CD4-positive, alpha-beta T cell treated with Interferon gamma for 1 hour (primary cell): ENCODE measurements at places on chromosomes 6 and 20.

DNA sequence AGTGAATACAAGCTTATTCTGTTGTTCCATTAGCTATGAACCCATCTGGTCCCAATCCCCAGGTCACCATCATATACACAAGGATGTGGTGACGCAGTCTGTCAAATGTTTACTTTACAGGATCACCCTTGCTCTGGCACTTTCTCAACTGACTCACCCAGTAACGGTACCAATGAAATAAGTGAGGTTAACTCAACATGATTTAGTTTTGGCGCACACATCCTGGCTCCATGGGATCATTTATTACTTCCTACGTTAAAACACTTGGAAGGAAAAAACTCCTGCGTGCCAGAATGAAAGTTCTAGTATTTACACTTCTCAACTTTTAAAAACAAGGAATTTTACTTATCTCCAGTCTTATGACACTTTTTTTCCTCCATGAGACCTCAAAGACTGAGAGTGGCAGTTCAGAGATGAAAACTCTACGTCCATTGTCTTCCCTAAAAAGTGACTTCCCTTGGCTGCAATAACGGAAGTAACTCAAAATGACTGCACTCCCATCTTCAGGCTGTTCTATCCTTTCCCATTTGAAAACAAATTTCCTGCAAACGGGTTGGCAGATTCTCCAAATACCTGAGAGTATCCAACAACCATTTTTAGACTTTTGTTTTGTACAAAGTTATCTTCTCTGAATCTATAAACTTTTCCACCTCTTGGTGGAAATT lies 15.9 kb downstream of the AGPAT4 start:
- no peak for DNase-seq

GRCh38 chr20:20546402-20546801 lies 166.0 kb downstream of the RALGAPA2 start:
- no peak for DNase-seq

- DNase-seq = no peak
These were observed 4.6 kb upstream of the SOX18 start for GRCh38 chr20:64053841-64054661.

DNA sequence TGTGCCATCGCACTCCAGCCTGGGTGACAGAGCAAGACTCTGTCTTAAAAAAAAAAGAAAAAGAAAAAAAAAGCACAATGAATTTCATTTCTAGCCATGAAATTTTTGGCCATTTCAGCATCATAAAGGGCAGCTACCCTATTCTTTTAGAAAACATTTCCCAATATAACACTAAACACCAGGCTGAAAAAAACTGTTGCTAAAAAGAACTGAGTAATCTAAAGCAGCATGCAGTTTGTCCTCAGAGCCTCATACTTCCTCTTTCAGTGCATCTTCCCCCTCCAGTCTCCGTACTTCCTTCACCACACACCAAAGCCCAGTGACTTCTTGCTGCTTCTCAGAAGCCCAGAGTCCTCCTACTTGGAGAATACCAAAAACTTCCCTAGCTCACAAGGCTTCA lies 5.6 kb upstream of the IFNGR1 start:
- DNase-seq = peak; percentile 58

DNA sequence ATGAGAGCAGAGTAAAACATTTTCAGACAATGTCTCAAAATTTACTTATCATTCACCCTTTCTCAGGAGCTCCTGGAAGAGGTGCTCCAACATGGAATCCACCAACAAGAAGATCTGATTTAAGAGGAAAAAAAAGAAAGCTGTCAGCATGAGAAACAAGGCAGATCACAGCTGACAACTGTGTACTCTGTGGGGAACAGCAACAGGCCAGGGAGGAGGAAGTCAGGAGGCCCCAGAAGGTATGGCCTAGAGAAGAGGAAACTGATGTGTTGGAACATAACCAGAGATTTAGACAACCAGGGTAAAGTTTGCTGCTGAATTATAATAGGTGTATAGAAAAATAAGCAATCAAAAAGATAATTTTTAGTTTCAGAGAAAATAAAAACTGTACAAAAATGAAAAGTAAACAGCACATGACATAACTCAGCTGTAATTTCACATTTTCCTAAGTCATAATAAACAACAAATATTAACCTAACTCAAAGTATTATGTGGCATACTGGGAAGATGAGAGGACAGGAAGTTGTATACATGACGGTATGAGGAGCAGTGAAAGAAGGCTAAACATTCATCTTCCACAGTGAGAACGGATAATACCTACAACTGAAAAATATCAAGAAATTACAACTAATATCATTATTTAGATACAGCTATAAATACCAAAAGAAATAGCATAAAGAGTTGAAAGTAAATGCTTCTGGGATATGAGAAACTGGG lies 113.6 kb upstream of the EMILIN3 start:
- no peak for DNase-seq

DNA sequence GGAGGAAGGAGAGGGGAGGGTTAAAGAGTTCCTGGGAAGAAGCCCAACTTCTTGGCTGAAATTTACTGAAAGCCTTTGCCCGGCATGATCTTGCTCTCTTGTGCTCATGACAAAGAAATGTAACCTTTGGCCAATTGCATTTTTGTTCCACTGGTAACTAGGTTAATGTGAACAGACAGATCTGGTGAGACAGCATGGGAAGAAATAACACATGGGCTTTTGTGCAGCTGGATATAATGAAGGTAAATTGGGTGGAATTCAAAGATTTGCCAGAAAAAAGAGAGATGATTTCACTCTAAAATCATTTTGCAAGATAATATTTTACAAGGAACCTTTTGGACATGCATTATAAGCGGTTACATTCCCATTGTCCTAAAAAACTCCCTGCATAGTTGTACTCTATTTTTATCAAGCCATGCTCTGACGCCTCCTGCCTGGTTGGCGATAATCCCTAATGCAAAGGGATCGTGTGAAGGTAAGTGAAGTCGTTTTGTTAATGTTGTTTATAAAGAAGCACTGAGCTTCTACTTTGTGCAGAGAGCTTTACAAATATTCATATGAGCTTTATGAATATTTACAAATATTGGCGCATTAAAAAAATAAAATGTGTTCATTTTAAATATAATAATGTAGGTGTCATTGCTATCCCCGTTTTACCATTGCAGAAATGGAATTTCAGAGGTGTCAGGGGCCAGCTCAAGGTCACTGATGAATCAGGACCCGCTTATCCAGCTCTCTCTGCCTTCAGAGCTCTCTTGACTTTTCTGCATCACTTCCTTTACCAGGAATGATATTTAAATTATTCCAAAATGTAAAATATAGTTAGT lies 161.3 kb upstream of the AGPAT4 start:
- no peak for DNase-seq

DNA sequence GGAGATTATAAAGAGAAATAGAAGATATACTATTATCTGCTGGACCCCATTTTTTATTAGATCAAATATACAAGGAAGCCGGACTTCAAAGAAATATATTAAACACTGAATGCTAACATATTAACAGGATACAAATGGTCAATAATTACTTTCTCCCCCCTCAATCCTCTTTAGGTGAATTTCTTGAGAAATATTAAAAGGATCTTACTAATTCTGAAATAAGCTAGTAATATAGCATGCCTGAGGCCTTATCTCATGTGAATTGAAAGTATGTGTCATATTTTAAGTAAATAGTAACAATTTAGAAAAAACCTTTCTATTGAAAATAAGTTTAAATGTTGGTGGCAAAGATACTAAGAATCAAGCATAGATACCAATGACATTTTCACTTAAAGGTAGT lies 954.7 kb upstream of the MAN1A1 start:
- DNase-seq = no peak

GRCh38 chr6:29631209-29631810 lies 1.7 kb downstream of the GABBR1 start:
- DNase-seq = no peak

- peak; percentile 51 for DNase-seq
These were observed 445.9 kb upstream of the JARID2 start for GRCh38 chr6:14799928-14800327.

GRCh38 chr6:44629636-44630035 lies 242.1 kb downstream of the CDC5L start:
- DNase-seq = no peak

DNA sequence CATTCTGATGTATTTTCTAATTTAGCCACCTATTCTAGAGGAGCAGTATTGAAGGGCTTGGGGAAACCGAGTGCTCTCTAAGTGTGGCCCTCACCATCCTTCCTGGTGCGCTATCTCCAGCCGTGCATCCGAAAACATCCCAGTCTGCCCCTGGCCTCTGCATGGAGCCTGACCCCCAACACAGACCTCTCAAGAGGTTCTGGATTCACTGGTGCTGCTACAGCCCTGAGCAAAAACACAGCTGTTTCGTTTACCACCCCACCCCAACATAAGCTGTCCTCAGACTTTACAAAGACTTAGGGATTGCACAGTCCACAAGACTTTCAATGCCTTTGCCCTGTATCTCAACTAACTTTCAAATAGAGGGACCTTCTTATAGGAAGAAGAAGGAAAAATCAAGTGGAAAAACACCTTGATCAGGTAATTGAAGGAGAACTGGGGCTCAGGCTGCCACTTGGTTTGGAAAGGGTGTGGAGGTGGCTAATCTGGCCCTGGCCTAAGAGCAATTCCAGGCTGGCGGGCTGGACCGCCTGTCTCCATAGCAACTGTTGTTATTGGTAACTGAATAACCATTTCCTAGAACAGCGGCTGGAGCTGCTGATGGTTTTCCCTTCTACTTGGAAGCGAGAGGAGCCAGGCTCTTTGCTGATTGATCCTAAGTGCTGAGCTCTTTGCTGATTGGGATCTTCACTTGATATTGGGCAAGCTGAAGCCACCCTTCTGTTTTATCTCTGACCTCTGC lies 90.2 kb upstream of the TOX2 start:
- DNase-seq = no peak

DNA sequence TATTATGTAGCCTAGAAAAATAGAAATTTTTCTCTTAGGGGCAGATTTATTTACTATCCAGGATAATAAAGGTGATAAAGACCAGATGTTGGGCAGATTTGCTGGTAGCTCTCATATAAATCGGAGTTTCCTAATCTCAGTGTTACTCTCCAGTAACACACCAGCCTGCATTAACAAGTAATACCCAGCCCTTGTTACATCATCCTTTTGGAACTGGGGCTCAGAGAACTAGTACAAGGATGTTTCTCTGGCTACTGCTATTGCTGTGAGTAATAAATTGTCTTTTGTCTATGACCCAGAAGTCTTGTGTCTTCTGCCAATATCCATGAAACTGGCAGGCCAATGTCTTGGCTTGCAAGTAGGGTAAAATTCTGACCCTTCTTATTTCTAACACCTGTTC lies 16.8 kb downstream of the TPD52L1 start:
- no peak for DNase-seq

GRCh38 chr20:63114006-63114692 lies 101.8 kb downstream of the YTHDF1 start:
- DNase-seq = no peak

GRCh38 chr6:167119670-167120582 lies 3.0 kb upstream of the CCR6 start:
- peak; percentile 62 for DNase-seq

DNA sequence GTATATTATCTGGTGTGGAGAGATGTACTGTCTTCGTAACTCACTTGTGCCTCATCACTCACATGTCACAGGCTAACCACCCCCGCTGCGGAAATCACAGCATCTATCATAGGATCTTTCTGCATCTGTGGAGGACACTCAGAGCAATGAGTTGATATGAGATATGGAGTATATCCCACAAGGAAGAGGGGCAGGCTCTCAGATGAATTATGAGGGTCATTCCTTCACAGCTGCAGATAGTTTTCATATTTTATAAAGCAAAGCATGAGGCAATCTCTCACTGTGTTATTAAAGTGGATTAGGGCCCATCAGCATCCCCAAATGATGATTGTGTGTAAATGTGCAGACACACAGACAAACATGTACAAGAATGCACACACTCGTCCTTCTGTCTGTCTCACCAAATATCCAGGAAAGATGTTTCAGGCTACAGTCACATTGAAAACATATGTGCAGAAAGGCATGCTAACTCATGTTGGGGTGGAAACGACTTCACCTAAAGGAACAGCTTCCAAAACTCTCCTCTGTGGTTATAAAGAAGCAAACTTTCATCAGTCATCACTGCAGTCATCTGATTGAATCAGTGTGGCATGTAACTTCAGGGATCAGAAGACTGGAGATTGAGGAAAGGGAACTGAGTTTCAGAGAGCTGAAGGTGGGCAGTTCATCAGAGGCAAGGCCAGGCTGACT lies 164.7 kb downstream of the FOXC1 start:
- no peak for DNase-seq

GRCh38 chr20:19628570-19629134 lies 129.4 kb upstream of the RIN2 start:
- DNase-seq = peak; percentile 16

- DNase-seq = no peak
These were observed 82.5 kb upstream of the BHLHE23 start for GRCh38 chr20:63089051-63089907.

GRCh38 chr6:20539387-20539786 lies 5.1 kb downstream of the CDKAL1 start:
- DNase-seq = no peak

GRCh38 chr6:78570044-78570443 lies 297.3 kb upstream of the IRAK1BP1 start:
- DNase-seq = no peak

- no peak for DNase-seq
These were observed 315.2 kb downstream of the ZFAND3 start for GRCh38 chr6:38134704-38135088.

DNA sequence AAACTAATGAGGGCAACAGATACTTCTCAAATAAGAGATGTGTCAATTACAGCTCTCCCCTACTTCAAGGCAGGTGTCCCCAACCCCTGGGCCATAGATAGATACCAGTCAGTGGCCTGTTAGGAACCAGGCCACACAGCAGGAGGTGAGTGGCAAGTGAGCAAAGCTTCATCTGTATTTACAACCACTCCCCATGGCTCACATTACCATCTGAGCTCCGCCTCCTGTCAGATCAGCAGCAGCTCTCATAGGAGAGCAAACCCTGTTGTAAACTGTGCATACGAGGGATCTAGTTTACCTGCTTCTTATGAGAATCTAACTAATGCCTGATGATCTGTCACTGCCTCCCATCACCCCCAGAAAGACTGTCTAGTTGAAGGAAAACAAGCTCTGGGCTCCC lies 422.1 kb downstream of the GJA1 start:
- DNase-seq = no peak

GRCh38 chr6:168725802-168726201 lies 284.8 kb downstream of the SMOC2 start:
- DNase-seq = no peak

- no peak for DNase-seq
These were observed 34.9 kb downstream of the SLC22A23 start for GRCh38 chr6:3421791-3422434.

DNA sequence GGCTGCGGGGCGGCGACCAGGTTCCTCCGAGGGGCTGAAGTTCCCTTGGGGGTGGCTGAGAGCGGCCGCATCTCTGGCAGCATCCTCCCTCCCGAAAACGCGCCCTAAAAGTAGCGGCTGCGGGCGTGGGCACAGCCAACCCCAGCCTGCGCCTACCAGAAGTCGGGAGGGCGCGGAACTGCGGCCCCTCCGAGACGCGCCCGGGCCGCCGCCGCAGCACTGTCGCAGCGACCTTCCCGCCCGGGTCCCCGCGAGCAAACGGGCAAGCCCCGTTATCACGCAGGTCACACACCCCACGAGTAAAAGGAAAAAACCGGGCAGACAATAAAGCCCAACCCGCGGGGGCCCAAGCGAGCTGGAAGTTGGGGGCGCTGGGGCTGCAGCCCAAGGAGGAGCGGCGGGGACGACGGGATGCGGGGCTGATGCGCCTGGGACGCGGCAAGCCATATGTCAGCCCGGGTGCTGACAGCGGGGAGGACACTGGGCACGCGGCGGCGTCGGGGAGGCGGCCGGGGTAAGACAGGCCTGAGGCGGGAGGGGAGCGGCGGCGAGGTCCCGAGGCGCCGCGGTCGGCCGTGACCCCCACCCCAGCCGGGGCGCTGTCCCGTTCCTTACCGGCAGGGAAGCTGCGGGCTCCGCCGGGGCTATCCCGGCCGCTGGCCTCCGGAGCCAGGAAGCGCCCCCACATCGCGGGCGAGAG lies 659 bp downstream of the CEP85L start:
- DNase-seq = peak; percentile 12
